ENCODE measurements at places on chromosomes 13 and 19.
A peak's percentile ranks its signal among the peaks of the same experiment; 100 is the strongest.

GRCh38 chr13:23949200-23949599, 51.9 kb upstream of the C1QTNF9B start:
- DNase-seq, result no peak

DNA sequence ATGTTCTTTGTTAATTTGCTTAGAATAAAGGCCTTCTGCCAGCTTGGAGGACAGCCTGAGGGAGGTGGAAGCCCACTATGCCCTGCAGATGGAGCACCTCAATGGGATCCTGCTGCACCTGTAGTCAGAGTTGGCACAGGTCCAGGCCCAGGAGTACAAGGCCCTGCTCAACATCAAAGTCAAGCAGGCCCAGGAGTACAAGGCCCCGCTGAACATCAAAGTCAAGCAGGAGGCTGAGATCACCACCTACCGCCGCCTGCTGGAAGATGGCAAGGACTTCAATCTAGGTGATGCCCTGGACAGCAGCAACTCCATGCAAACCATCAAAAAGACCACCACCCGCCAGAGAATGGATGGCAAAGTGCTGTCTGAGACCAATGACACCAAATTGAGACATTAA, 41.7 kb downstream of the ZNF85 start:
- DNase-seq, result no peak

- no peak for DNase-seq
Observed at GRCh38 chr19:33472226-33472625, 49.4 kb downstream of the PEPD start.

GRCh38 chr13:41616151-41616550, 158.8 kb downstream of the RGCC start:
- no peak for DNase-seq

DNA sequence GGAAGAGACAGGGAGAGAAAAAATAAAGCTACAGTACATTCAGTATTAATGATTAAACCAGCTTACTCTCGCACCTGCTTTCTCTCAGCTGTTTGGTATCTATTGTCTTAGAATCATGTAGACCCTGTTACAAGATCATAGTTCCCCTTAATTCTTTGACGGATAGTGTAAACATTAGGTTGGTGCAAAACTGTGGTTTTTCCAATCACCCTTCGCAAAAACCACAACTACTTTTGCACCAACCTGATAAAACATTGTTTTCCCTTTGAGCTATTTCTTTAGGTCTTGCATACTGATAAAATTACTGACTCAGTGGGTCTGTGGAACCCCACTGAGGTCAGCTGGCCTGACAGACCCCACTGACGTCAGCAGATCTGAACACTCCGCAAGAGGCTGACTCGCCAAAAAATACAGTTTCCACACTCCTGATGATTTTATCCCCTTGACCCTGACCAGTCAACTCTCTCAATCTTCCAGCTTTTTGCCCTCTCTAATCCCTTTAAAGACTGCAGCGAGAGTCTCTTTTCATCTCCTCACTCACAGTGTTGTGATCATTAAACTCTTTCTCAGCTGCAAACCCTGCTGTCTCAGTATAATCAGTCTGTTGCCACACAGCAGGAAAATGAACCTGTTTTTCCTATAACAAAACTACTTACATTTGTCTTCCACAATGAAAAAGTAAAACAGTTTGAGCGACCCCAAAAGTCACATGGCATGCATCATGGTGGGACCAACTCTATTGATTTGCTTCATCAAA, 123.9 kb downstream of the SLITRK6 start:
- DNase-seq, result no peak

DNA sequence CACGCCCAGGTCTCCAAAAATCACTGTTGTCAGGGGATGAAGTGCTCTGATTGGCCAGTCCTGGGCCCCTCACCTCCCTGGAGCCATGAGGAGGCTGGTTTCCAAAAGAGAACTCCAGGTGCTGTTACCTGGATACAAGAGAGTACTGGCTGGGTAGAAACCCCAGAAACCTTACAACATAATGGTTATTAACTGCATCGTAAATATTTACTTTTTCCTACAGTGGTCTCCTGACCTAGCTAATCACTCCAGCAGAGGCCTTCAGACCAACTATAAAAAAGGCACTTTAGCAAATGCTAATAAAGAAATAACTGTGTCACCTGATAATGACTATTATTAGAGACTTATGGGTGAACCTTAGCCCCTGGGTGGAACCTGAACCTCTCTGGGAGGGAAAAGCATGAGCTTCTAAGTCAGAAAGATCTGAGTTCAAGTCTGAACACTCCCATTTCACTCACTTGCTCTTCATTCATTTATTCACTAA, 1.5 kb upstream of the IGSF23 start:
- DNase-seq, result no peak

GRCh38 chr19:13670846-13671245, 93.5 kb upstream of the MRI1 start:
- DNase-seq, result no peak

GRCh38 chr13:111111376-111111937, 3.7 kb upstream of the ARHGEF7 start:
- DNase-seq, result no peak

DNA sequence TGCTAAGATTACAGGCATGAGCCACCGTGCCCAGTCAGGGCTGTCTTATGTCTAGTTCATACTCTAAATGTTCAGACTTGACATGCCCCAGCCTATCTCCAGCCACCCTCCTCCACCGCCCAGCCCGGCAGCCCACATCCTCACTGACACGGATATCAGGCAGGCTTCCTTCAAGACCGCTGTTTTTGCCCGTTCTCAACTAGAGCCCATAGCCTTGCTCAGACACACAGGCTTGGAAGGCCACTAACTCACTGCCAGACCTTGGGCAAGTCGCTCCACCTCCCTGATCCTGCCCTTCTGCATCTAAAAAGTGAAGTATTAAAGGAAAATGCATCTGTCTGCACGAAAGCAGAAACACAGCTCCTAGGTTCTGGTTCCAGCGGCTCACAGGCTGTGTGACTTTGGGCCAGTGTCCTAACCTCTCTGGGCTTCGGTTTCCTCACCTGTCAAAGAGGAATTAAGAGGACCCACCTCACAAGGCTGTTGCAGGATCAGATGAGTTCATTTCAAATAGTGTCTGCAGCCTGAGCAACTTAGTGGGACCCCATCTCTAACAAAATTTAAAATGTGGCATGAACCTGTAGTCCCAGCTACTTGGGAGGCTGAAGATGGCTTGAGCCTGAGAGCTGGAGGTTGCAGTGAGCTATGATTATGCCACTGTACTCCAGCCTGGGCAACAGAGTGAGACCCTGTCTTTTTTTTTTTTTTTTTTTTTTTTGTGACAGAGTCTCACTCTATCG, 14.5 kb upstream of the CERS4 start:
- DNase-seq, result no peak

DNA sequence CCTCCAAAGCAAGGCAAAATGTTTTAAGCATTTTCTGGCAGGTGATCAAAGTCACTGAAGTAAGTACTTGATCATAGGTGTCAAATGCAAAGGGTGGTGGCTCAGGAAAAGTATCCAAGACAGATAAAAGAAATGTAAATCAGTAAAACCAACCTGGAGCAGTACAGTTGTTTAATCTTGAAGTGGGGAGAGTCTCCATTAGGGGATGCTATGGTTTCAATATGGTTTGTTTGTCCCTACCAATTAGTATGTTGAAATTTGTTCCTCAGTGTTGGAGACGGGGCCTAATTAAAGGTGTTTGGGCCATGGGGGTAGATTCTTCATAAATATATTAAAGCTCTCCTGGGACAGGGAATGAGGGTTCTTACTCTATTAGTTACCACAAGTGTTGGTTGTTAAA, 1781.7 kb upstream of the PRR20A start:
- DNase-seq, result no peak

GRCh38 chr13:59873856-59874255, 289.9 kb downstream of the DIAPH3 start:
- DNase-seq, result no peak

- peak; percentile 64 for DNase-seq
Observed at GRCh38 chr13:94192431-94192975, 287.0 kb downstream of the DCT start.

GRCh38 chr13:50158385-50159165, 143.3 kb downstream of the KCNRG start:
- DNase-seq, result no peak

GRCh38 chr13:100149389-100149788, 60.5 kb downstream of the PCCA start:
- DNase-seq, result no peak

DNA sequence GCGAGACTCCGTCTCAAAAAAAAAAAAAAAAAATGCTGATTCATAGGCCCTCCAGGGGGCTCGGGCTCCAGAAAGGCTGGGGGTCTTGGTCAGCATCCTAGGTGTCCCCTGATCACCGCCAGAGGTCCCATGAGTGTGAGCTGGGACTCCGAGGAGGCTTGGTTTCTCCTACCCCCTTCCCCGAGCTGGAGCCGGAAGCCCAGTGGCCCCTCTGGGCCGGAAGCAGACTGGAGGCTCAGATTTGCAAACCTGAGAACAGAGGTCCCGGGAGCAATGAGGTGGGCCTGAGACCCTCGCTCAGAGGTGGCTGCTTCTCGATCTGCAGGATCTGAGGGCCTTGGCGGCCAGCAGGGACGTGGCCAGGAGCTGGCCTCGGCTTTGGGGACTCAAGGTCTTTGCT, 41.5 kb downstream of the EFNA2 start:
- no peak for DNase-seq

DNA sequence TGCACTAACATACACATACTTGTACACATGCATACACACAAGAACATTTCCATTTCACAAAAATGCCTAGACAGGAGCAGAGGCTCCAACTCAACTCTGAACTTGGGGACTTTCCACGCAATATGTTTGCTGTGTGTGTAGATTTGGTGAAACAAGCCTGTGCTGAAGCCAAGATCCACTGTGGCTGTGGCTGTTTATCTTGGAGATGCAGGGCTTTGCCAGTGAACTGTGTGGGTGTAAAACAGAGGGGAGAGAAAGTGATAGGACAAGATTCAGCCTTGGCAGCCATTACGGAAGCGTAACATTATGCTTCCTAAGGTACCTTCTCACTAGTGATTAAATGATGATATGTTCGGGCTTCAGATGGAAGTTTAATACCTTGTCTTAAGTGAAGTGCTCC, 73.2 kb upstream of the MBNL2 start:
- DNase-seq, result no peak

DNA sequence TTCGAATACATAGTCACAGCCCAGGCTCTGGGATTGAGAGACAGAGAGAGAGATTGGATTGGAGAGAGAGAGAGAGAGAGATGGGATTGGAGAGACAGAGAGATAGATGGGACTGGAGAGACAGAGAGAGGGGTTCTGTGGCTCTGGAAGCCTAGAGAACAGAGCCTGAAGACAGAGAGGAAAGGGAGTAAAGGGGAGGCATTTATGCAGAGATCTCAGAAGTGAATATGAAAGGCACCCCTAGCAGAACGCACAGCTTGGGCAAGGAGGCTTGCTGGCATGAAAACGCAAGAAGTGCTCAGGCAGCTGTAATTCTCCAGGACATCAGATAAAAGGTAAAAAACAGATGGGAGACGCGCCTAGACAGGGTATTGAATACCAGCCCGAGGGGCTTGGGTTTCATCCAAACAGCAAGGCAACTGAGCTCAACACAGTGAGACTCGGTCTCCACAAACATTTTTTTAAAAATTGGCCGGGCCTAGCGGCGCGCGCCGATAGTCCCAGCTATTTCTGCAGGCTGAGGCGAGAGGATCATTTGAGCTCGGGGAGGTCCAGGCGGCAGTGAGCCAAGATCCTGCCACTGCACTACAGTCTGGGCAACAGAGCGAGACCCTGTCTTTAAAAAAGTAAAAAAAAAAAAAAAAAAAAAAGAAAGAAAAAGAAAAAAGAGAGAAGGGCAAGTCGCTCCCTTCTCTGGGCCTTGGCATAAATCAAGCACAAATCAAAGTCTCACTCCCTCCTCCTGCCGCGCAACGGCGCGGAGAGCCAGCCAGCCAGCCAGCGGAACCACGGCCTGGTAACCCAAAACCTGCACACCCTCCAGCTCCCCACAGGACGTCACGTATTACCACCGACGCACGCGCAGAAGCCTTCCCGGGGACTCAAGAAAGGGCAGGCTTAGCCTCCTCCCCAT, 774 bp upstream of the PPP2R1A start:
- no peak for DNase-seq

DNA sequence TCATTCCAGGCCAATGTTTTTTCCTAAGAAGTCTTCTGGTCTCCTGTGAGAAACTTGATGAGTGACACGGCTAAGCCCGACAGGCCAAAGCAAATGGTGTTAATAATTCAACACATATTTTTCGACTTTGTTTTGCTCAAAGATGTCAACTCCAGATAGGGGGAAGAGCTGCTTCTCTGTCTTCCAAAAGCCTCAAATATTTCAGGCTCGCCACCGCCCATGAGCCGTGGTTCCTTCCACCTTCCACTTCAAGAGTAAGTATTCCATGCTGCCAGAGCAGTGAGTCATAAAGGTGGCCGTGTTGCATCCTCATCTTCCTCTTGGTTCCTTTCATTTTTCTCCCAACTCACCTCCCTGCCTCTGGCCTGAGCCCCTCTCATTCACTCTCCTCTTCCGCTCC, 272.6 kb downstream of the EFNB2 start:
- DNase-seq, result no peak
